ENCODE measurements at places on chromosomes 5 and 9. TPM values are rescaled to one million over a fixed set of nuclear protein-coding genes. Genes with fewer than 3 reads are reported as not detected.

ISL1 gene
- total RNA-seq = 0.88 TPM

SMARCA2 gene
- 13.5 TPM for total RNA-seq

KIF12 gene
- 54.6 TPM for total RNA-seq

IL13 gene
- total RNA-seq = not detected

CER1 gene
- not detected for total RNA-seq

SLC1A3 gene
- 195 TPM for total RNA-seq

NELFB gene
- 79.8 TPM for total RNA-seq

SMIM33 gene
- total RNA-seq = not detected

- H3K27ac ChIP-seq = no peak overlapping the region
- DNase-seq = peak; percentile 6
- no peaks in the 10 kb centered on the region for H3K36me3 ChIP-seq
- no peak overlapping the region for H3K4me3 ChIP-seq
- no peaks in the 10 kb centered on the region for H3K27me3 ChIP-seq
These were observed 132.0 kb upstream of the WWC1 start for GRCh38 chr5:168159425-168159824.

DNA sequence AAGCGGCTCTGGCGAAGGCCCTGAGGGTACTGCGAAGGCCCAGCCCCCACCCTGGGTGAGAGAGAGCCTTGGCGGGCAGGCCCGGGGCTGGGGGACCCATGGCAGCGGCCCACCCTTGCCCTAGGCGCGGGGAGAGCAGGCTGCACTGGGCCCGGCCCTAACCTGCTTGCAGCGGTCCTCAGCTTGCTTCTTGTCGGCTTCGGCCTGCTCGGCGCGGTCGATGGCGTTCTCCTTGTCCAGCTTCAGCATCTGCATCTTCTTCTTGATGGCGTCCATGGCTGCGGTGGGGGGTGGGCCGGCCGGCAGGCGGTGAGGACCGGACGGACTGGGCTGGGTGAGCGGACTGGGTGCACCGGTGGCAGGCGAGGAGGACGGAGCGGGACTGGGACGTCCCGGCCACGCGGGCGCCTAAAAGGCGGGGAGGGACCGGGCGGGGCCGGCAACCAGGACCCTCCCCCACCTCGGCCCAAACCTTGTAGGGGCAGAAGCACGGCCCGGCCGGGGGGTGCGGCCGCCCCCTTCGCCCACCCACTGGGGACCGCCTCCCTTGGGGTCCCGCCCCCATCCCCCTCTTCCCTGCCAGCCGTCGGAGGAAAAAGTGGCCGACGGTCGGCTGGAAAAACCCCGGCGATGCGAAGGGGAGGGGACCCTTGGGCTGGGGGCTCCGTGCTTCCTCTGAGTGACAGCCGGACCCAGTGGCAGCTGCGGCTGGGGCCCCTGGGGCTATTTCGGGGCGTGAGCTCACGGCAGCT is at the start of gene TPM2:
Gene TPM2, minus strand, starts transcription at position 384 of the 752 bp plus-strand sequence. Its CDS starts 108 bp downstream, at position 276.
- H3K36me3 ChIP-seq = no peaks in the 10 kb centered on the region
- peaks cover 25% of the 10 kb centered on the region for H3K4me1 ChIP-seq
- peak within 1 kb of the TSS; percentile 95 for H3K27ac ChIP-seq
- H3K4me3 ChIP-seq = peak within 1 kb of the TSS; percentile 60

GRCh38 chr9:131590449-131590848 is 45.1 kb downstream of the PRRT1B start:
- H3K27me3 ChIP-seq = no peaks in the 10 kb centered on the region
- no peak overlapping the region for H3K4me3 ChIP-seq
- H3K27ac ChIP-seq = no peak overlapping the region
- peaks cover 5% of the 10 kb centered on the region for H3K36me3 ChIP-seq
- DNase-seq = no peak
- no peaks in the 10 kb centered on the region for H3K4me1 ChIP-seq

DNA sequence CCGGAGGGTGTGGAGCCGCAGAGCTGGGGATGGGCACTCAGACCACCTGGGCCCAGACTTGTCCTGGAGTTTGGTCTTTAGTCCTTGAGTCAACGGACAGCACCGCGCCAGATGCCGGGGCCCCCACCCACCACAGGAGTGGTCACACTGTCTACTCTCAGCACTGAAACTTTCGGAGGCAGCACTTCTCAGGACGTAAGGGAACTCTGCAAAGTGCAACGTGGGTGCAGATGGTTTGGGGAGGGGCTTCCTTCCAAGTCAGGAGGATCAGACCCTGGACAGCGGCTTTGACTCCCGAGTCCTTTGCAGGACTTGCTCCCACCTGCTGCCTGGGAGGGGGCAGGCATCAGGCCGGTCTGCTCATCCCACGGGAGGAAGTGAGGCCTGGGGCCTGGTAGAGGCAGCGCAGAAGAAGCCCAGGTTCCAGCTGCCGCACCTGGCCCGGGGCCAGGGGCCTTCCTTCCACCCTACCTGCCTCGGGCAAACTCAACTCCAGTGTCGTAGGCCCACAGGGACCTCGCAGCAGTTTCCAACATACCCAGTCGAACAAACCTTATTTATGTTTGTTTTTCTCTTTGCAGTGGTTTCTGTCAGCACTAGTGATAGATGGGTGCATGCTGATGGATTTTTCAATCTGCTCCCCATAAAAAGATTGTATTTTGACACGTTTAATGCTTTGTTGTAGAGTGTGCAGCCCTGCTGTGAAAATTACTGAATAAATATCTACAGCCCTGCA is 149.8 kb upstream of the PPP1R26 start:
- DNase-seq = no peak
- no peak overlapping the region for H3K27ac ChIP-seq
- no peak overlapping the region for H3K4me3 ChIP-seq
- no peaks in the 10 kb centered on the region for H3K27me3 ChIP-seq
- H3K4me1 ChIP-seq = no peaks in the 10 kb centered on the region

GRCh38 chr5:112189391-112189790 is 229.7 kb downstream of the EPB41L4A start:
- H3K4me3 ChIP-seq = no peak overlapping the region
- no peaks in the 10 kb centered on the region for H3K4me1 ChIP-seq
- no peaks in the 10 kb centered on the region for H3K27me3 ChIP-seq
- H3K36me3 ChIP-seq = no peaks in the 10 kb centered on the region

- no peak overlapping the region for H3K4me3 ChIP-seq
- H3K4me1 ChIP-seq = no peaks in the 10 kb centered on the region
- no peak for DNase-seq
- H3K27me3 ChIP-seq = no peaks in the 10 kb centered on the region
- no peaks in the 10 kb centered on the region for H3K36me3 ChIP-seq
- H3K27ac ChIP-seq = no peak overlapping the region
These were observed 25.9 kb upstream of the TAL2 start for GRCh38 chr9:105636331-105636730.

DNA sequence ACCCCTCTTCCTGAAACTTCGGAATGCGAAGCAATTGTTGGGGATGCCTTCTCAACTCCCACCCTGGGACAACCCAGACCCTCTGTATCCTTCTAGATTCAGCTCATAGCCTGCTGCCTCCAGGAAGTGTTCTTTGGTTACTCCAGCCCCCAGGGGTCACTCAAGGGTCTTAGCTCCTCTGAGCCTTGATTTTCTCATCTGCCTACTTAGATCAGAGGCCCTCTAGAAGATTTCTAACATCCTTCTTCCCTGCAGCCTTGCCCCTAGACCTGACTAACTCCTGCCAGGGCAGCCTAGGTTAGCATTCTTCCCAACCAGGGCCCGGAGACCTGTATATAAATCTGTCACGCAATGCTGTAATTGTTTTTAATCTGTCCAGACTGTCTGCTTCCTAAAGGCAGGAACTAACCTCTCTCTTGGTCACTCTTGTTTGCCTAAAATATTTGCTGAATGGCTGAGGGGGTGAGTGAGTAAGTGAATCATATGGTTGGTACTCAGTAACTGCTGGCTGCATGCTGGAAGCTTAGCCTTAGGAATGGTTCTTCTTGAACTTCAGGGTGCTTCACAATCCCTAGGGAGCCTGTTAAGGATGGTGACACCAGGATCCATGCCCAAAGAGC is 8.2 kb downstream of the GALNT10 start:
- no peak for DNase-seq
- H3K27me3 ChIP-seq = no peaks in the 10 kb centered on the region
- no peak overlapping the region for H3K27ac ChIP-seq
- H3K4me1 ChIP-seq = peaks cover 5% of the 10 kb centered on the region
- H3K4me3 ChIP-seq = no peak overlapping the region
- no peaks in the 10 kb centered on the region for H3K36me3 ChIP-seq

DNA sequence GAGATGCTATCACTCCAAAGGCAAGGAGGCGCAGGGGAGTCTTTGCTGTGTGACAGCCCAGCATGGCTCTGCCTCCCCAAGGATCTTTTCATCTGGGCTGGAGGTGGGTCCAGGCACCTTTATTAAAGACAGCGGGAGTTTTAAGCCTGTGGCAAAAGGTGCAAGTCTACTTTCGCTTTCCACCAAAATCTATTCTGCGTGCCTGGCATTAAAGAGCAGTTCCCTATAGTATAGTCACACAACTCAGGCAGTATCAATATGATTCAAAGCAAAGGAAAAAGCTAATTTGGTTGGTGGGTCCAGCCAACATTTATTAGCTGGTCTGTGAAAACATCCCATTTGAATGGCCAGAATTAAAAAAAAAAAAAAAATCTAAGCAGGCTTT is 398.7 kb downstream of the EBF1 start:
- H3K27me3 ChIP-seq = no peaks in the 10 kb centered on the region
- H3K27ac ChIP-seq = no peak overlapping the region
- no peak overlapping the region for H3K4me3 ChIP-seq
- no peak for DNase-seq
- H3K36me3 ChIP-seq = no peaks in the 10 kb centered on the region

DNA sequence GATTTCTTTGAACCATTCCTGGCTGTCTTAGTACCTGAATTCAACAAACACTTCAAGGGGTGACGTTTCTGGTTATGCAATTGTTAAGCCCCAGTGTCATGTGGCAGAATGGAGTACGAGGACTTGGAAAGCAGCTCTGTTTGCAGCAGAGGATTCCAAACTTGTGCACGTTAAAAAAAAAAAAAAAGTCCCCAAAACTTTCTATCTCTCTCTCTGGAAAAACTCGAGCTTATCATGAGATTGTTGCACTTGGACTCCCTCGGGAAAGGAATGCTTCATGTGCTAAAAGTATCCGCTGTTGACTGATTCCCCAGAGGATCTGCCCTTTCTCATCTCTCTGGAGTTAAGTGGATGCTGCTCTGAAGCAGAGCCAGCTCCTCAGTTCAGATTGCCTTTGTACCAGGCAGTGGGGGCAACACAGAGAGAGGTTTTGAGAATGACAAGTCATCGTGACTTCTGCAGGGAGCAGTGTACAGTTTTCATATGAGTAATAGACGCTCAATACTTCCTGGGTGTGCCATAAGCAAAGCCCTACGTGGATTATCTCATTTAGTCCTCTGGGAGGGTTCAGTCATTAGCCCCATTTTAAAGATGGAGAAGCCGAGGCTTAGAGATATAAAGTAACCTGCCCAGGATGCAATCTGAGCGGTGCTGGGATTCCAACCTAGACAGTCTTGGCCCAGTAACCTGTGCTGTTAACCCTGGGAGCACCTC is 28.1 kb downstream of the TMOD1 start:
- H3K4me1 ChIP-seq = peaks cover 12% of the 10 kb centered on the region
- H3K27ac ChIP-seq = no peak overlapping the region
- no peak overlapping the region for H3K4me3 ChIP-seq
- DNase-seq = no peak

DNA sequence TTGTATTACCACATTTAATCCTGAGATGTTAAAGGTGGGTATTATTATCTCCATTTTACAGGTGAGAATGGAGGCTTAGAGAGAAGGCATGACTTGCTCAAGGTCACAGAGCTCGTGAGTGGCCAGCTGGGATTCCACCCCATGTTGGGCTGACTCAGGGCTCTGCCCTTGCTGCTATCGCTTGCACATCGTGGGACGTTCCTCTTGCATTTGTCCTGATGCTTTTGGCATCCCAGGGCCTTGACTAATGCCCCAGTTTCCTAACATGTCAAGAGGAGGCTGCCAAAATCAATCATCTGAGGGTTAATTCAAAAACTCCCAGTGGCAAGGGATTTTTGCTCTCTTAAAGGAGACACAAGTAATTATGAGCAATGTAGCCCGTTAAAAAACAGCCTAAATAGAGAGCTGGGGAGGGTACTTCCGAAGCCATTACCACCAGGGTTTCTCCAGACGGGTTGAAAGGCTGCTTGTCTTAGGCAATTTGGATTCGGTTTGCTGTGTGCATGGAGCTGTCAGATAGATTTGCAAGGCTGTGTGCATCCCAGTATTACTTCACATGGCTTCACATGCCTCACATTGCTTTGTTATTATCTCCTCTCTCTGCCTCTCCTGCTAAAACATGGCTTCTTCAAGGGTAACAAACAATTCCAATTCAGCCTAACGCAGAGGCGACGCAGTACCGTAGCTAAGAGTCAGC is 347.4 kb downstream of the DRD1 start:
- H3K4me3 ChIP-seq = no peak overlapping the region
- no peaks in the 10 kb centered on the region for H3K4me1 ChIP-seq
- no peak for DNase-seq
- no peak overlapping the region for H3K27ac ChIP-seq
- no peaks in the 10 kb centered on the region for H3K27me3 ChIP-seq

- H3K4me1 ChIP-seq = no peaks in the 10 kb centered on the region
- H3K36me3 ChIP-seq = no peaks in the 10 kb centered on the region
- H3K27ac ChIP-seq = no peak overlapping the region
These were observed 245.3 kb downstream of the BNC2 start for GRCh38 chr9:16625161-16625631.

GRCh38 chr9:115207003-115207836 is 89.3 kb upstream of the TNC start:
- peaks cover 14% of the 10 kb centered on the region for H3K4me1 ChIP-seq
- no peak overlapping the region for H3K27ac ChIP-seq
- no peaks in the 10 kb centered on the region for H3K36me3 ChIP-seq
- DNase-seq = no peak
- no peaks in the 10 kb centered on the region for H3K27me3 ChIP-seq
- H3K4me3 ChIP-seq = no peak overlapping the region

- 0 out of 2 replicates have a peak, but pooled peaks cover 1% of the 10 kb centered on the region for H3K36me3 ChIP-seq
- DNase-seq = no peak
- peaks cover 6% of the 10 kb centered on the region for H3K4me1 ChIP-seq
- H3K4me3 ChIP-seq = no peak overlapping the region
- no peak overlapping the region for H3K27ac ChIP-seq
- no peaks in the 10 kb centered on the region for H3K27me3 ChIP-seq
These were observed 1.6 kb downstream of the STKLD1 start for GRCh38 chr9:133377721-133378216.

DNA sequence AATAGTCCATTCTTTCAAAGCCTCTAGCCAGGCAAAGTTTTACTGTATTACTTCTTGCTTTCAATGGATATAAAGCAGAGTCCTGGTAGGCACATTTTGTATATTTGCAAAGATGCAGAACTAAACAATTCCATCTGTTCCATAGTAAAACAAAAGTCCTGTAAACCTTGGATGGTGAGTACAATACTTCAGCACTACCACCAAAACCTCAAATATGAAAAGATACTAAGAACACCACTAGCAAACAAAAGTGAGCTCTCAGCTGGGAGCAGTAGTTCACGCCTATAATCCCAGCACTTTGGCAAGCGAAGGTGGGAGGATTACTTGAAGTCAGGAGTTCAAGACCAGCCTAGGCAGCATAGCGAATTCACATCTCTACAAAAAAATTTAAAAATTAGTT is 195.0 kb downstream of the MSX2 start:
- no peak overlapping the region for H3K27ac ChIP-seq
- H3K36me3 ChIP-seq = no peaks in the 10 kb centered on the region
- no peaks in the 10 kb centered on the region for H3K27me3 ChIP-seq
- DNase-seq = no peak
- H3K4me1 ChIP-seq = no peaks in the 10 kb centered on the region

GRCh38 chr5:80282054-80282453 is 26.2 kb upstream of the SERINC5 start:
- no peaks in the 10 kb centered on the region for H3K4me1 ChIP-seq
- H3K4me3 ChIP-seq = no peak overlapping the region
- H3K27me3 ChIP-seq = no peaks in the 10 kb centered on the region
- H3K36me3 ChIP-seq = no peaks in the 10 kb centered on the region
- DNase-seq = no peak

- H3K27me3 ChIP-seq = no peaks in the 10 kb centered on the region
- H3K27ac ChIP-seq = no peak overlapping the region
- no peak overlapping the region for H3K4me3 ChIP-seq
- H3K4me1 ChIP-seq = 0 out of 2 replicates have a peak, but pooled peaks cover under 1% of the 10 kb centered on the region
These were observed 57.5 kb upstream of the TRIM32 start for GRCh38 chr9:116629634-116630033.

Measured in Caco-2 (cell line).